ENCODE measurements at places on chromosomes 6 and 20. TPM values are rescaled to one million over a fixed set of nuclear protein-coding genes. Genes with fewer than 3 reads are reported as not detected.

- DNase-seq, result peak; percentile 52
Observed at GRCh38 chr20:58344741-58345140, 35.2 kb downstream of the RAB22A start.

- no peak for DNase-seq
Observed at GRCh38 chr6:25619217-25619616, 32.8 kb upstream of the SCGN start.

- no peak for DNase-seq
Observed at GRCh38 chr20:3038454-3038853, 5.0 kb upstream of the GNRH2 start.

- DNase-seq, result no peak
Observed at GRCh38 chr6:134544737-134545136, 226.8 kb upstream of the SGK1 start.

GRCh38 chr20:22797103-22797502 is 212.7 kb upstream of the FOXA2 start:
- peak; percentile 60 for DNase-seq

DNA sequence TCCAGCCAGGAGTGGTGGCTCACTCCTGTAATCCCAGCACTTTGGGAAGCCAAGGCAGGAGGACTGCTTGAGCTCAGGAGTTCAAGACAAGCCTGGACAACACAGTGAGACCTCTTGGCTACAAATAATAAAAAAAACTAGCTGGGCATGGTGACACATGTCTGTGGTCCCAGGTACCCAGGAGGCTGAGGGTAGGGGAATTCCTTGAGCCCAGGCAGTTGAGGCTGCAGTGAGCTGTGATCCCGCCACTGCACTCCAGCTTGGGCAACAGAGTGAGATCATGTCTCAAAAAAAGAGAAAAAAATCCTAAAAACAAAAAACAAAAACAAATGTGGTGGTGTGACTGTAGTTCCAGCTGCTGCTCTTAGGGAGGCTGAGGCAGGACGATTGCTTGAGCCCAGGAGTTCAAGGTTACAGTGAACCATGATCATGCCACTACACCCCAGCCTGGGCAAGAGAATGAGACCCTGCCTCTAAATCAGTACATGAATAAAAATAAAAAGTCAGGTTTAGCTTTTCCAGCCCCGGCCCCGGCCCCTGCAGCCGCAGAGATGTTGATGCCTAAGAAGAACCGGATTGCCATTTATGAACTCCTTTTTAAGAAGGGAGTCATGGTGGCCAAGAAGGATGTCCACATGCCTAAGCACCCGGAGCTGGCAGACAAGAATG is 13.5 kb upstream of the SNRPC start:
- DNase-seq, result peak; percentile 42

GRCh38 chr6:42512579-42512978 is 51.2 kb upstream of the UBR2 start:
- no peak for DNase-seq

GRCh38 chr6:35319346-35320030 is 21.9 kb downstream of the DEF6 start:
- DNase-seq, result no peak

Gene ZNF391
- 0.53 TPM for total RNA-seq

Gene SERINC3
- 107 TPM for total RNA-seq

Gene DNAAF9
- total RNA-seq, result 6.7 TPM

Gene DDX43
- total RNA-seq, result 0.26 TPM

Gene PAK5
- total RNA-seq, result not detected

Measured in bronchial epithelial cell (primary cell).